ENCODE measurements at places on chromosomes 2 and 18.

DNA sequence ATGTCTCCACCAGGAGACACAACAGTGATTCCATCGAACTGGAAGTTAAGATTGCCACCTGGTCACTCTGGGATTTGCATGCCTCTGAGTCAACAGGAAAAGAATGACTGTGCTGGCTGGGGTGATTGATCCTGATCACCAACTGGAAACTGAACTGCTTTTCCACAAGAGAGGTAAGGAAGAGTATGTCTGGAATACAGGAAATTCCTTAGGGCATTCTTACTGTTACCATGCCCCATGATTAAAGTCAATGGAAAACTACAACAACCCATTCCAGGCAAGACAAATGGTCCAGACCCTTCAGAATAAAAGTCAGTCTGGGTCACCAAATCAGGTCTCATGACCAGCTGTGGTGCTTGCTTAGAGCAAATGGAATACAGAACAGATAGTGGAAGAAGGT is 12.0 kb upstream of the DDX1 start:
- ATAC-seq, result no peak

- peak; percentile 63 for ATAC-seq
Measured at GRCh38 chr18:48023334-48024008, 93.0 kb upstream of the SMAD2 start.

- no peak for ATAC-seq
Measured at GRCh38 chr18:36375118-36375517, 77.6 kb downstream of the FHOD3 start.

DNA sequence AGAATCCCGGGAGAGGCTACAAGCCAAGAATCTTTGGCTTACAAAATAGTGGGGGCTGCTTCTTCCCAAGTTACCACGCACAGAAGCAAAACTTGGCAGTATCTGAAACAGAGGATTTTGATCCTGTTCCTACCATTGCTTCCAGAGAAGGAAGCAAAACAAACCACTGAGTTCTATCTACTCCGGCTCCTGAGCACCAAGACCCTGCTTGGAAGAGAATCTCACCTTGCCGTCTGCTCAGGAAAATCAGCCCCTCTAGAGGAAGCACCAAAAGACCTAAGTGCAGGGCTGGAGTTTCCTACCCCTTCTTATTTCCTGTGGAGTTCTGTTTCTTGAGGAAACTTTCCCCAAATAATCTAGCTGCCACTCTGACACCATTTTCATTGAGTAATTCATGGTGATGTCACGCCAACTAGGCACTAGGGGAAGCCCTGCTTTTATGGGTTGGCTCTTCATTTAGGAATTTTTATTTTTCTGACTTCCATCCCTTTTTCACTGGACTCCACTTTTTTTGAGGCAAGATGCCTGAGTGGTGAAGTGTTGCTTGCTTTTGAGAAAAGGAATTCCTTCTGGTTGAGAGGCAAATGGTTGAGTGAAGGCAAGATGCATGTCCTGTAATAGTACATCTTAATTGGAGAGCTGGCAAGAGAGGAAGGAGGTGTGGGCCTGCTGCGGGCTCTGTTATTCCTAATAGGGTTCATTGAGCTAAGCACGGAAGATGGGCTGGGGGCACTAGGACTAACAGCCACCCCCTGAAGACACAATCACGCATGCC is 36.8 kb upstream of the EML4 start:
- peak; percentile 2 for ATAC-seq

GRCh38 chr2:234497594-234498235 is 834 bp upstream of the ARL4C start:
- no peak for ATAC-seq

GRCh38 chr2:45859682-45860081 is 208.2 kb downstream of the PRKCE start:
- no peak for ATAC-seq

- no peak for ATAC-seq
Measured at GRCh38 chr2:230830428-230830827, 34.3 kb upstream of the ITM2C start.

GRCh38 chr2:26691881-26692278 is 642 bp upstream of the KCNK3 start:
- ATAC-seq, result no peak

GRCh38 chr2:188622601-188623260 is 331.1 kb downstream of the GULP1 start:
- ATAC-seq, result no peak

DNA sequence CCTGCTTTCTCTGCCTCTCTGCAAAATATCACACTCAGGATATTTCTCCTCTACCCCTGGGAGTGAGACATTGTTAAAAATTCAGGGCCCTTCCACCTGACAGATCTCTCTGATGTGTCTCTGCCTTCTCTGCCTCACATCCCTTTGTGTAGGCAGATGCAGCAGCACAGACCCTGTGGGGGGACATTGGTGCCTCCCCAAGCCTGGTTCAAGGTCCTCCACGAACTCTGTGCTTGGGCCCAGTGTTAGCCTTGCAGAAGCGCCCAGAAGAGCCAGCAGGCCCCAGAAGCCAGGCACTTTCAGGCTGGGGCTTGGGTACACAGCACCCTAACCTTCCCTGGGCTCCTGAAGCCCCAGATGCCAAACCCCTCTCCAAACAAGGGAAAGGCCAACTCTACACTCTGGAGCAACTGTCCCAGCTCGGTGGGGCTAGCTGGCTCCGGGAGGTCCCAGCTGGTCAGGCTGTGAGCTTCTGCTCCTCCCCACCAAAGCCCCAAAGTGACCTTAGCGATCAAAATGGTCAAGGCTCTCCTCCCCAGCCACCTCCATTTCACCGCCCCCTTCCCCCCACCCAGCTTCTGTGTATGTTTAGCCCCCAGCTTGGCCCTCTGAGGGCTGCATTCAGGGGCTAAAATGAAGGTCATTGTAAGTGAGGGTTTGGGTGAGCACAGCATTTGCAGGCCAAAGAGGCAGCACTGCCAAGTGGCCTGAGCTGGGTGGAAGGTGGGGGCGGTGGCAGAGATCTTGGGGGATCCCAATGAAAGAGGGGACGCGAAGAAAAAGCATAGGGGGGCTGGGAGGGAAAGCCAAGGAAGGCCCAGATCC is 2.6 kb downstream of the HOXD9 start:
- no peak for ATAC-seq

DNA sequence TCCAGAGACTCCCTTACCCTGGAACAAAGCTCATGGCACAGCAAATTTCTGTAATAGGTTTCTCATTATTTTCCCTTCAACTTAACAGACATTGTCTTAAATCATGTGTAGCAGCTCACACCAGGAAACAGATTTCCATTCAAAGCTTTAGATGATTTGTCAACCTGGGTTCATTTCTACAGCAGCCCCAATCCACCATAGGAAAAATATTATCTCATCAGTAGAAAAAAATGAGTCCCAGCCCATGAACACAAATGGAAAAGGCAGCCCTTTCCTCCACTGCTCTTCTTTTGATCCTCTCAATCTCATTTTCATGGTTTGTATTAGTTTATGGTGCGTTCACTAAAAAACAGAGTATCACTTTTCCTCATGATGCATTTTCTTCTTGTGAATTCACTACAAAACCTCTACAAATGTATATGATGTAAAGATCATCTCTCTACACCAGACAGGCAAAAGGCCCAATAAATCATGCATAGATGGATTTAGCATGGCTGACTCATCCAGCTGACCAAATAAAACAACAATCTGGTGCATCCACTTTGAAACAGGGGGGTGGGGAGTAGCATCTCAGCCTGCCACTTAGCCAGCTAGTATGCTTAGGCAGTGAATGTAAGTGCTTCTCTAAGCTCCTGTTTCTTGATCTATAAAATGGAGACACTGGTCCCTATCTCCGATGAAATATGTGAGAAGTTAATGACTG is 78.6 kb downstream of the SATB2 start:
- no peak for ATAC-seq

DNA sequence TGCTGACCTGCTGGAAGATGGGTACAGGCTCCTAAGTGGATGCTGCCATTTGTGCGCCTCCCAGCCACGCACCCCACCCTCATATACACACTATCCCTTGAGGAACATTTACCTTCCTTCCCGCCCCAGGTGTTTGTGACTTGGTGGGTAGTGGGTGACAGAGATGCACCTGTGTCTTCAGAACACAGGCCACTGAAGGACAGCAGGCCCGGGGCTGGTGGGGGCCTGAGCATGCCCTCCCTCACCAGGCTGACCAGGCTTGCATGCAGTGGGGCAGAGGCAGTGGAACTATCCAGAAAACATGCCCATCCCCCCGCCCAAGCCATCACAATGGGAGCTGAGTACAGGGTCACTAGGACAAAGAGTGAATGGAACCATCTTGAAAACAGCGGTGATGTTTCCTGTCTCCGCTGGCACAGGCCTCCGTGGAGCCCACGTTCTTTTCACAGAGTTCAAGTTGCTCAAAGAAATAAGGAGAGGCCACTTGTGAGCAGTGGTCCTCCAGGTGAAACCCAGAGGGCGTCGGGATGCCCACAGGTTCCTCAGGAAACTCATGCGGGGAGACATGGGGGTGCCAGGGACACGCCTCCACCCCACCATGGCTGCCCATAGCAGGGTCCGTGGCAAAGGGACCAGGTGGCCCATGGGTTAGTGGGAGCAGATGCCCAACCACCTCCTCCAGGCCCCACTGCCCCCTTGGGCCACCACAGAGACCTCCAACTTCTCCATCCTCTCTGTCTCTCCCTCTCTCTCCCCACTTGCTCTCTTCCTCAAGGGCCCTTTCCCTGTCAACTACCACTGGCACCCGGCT is 90.9 kb downstream of the MALT1 start:
- ATAC-seq, result no peak

GRCh38 chr2:143150287-143150686 is 21.1 kb downstream of the ARHGAP15 start:
- ATAC-seq, result no peak

DNA sequence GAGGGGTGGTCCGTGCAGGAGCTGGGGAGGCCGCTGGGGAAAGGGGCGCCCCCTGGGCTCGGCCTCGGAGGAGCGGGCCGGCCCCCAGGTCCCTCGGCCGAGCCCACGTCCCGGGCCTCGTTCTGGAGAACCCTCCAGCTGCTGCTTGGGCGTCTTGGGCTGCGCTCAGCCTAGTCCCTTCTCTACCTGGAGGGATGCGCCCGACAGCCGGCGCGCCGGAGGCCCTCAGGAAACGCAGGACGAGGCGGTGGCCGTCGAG is 293 bp upstream of the D2HGDH start:
- no peak for ATAC-seq

DNA sequence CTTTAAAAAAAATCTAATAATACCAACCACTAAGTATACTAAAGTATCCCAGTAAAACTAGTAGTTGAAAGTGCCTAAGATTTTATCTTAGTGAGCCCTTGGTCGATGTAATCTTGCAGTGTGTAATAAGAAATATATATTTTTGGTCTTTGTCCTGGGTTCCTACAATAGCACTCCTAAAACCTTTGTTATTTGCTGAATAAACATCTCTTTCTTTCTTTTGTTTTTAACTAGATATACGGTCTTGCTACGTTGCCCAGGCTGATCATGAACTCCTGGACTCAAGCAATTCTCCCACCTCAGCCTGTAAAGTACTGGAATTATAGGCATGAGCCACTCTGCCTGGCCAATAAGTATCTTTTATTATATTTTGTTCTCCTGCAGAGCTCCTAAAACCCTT is 2.4 kb upstream of the TP53I3 start:
- no peak for ATAC-seq

GRCh38 chr18:24954341-24954740 is 397.6 kb downstream of the ZNF521 start:
- no peak for ATAC-seq

DNA sequence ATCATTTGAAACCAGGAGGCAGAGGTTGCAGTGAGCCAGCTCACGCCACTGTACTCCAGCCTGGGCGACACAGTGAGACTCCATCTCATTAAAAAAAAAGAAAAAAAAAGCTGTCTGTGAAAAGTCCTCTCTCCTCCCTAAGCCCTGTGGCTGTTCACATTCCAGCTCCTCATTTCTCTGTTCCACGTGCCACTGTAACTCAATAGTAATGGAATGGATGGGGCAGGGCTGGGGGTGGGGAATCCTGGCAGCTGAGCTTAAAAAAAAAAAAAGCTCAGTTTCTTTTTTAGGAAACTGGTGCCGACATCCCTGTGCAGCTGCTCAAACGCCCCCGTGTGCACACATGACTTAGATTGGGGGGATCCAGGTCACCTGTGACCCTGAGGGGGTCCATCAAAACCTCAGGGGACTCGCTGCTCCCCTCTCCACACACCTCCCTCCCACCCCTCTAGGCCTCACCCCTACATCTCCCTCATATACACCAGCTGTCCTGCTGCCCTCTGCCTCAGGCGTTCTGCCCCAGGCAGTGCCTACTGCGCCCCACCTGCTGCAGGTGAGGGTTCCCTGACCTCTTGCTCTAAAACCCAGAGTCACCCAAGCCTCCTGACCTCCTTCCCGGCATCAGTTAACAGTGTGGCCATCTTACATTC is 255.4 kb downstream of the AGAP1 start:
- ATAC-seq, result no peak

GRCh38 chr18:48669991-48670750 is 131.3 kb downstream of the CTIF start:
- ATAC-seq, result no peak

DNA sequence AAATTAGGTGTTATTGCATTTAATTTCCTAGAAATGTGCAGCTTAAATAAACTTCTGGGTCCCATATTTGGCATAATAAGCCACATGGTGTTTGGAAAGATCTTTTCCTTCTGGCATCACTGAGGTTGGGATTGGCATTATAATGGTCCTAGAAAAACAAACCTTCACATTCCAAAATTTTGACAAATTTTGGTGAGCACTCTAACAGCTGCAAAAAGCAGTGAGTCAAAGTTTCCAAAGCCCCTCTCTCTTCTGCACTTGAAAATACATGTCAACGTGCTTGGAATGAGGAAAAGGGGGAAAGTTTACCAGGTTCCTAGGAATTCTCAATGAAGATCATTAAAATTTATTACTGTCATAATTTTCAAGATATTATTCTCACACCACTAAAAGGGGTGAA is 77.8 kb upstream of the STK17B start:
- no peak for ATAC-seq

DNA sequence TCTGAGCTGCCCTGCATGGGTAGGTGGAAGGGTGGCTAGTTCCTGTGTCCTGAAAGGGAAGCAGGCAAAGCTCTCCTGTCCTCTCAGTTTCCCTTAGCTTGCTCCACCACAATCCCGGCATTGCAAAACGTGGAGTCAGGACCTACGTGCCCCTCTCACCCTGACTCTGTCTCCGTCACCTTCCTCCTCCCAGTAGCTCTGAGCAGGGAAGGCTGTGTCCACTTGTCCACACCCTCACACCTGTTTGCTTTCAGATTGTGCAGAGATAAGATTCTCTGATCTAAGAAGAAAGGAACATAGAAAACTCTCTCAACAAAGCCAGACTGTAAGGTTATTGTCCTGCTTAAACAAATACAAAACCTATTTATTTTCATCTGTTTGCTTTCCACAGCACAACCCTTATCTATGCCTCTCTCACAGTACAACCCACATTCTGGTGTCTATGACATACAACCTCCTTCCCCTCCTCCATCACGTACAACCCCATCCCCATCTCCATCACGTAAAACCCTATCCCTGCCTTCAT is 79.0 kb downstream of the ALPK2 start:
- ATAC-seq, result no peak

Measured in esophagus mucosa (tissue), 1 donor.